Ovary (tissue), 10 donors: ENCODE measurements at places on chromosomes 7 and 10.

GRCh38 chr7:30041526-30042269 lies 13.5 kb downstream of the PLEKHA8 start:
- DNase-seq = no peak

GRCh38 chr10:85915245-85915846 lies 451.2 kb downstream of the GRID1 start:
- DNase-seq = no peak

DNA sequence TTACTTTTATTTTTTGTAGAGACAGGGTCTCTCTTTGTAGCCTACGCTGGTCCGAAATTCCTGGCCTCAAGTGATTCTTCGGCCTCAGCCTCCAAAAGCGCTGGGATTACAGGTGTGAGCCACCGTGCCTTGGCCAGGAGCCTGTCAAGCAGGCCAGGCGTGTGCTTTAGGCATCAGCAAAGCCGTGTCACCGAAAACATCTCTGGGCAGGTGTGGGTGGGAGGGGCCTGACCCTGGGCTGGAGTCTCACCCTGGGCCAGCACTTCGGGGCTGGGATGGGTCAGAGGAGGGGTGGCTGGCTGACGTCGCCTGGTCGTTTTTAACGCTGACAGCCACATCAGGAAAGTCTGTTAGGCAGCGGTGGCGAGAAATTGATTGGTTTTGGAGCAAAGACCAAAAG lies 80.9 kb downstream of the UNCX start:
- DNase-seq = no peak

GRCh38 chr10:100873827-100874326 lies 38.9 kb upstream of the SLF2 start:
- DNase-seq = no peak

DNA sequence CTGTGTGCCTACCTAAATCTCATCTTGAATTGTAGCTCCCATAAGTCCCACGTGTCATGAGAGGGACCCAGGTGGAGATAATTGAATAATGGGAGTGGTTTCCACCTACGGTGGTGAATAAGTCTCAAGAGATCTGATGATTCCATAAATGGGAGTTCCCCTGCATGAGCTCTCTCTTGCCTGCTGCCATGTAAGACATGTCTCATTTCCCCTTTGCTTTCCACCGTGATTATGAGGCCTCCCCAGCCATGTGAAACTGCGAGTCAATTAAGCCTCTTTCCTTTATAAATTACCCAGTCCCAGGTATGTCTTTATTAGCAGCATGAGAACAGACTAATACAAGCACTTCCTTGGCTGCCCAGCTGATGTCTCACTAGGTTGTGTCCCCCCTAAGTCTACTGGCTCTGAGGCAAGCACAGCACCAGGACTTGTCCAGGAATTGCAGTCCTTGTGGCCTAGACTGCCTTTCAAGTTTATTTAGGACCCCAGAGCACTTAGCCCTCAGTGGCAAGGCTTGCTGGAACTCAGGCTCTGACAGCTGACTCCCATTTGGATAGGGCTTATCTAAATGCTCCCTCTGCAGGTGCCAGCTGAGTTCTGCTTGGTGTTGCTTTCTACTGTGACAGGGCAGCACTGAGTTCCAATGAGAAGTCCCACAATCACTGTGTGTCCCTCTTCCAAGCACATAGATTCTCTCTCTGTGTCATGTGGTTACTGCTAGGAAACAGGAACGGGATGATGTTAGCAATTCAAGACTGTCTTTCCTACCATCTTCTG lies 59.0 kb upstream of the TAS2R16 start:
- no peak for DNase-seq

DNA sequence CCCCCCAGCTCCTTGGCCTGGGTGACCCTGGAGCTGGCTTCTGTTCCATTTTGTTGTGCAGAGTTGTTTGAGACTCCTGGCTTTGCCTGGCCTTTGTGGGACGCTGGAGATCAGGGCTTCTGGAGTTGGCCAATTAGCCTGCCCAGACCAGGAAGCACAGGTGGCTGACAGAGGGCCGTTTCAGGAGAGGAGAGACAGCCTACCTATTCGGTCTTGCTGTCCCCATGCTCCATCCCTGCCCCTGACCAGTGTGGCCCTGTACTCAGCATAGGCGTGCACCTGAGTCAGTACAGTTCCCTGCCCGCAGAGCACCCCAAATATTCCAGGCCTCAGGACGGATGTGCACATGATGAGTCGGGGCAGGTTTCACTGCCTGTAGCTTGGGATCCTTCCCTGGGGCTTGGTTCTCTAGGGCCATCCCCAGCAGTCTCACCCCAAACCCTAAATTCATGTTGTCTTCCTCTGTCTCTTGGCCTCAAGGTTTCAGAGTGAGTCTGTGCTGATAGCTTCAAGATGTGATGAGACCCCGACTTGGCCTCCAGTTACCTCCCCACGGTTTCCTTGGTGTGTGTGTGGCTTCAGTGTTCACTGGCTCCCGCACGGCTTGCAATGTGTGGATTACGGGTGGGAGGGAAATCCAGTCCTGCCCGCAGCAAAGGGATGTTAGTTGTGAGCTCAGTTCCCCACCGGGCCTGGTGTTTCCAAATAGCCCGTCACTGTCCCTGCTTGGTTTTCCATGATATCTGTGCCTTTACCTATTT lies 44.7 kb downstream of the HTRA1 start:
- DNase-seq = no peak

- no peak for DNase-seq
Observed at GRCh38 chr7:142884286-142884640, 1.3 kb downstream of the TRPV6 start.

- DNase-seq = no peak
Observed at GRCh38 chr10:44950326-44951225, 9.0 kb upstream of the RASSF4 start.
